Cortex of kidney (tissue), 1 donor: ENCODE measurements at places on chromosomes 4 and X.

GRCh38 chr4:155512817-155513216 is 136.1 kb upstream of the MAP9 start:
- no peak for DNase-seq

- DNase-seq = no peak
Measured at GRCh38 chr4:154502111-154502510, 10.5 kb upstream of the DCHS2 start.

- no peak for DNase-seq
Measured at GRCh38 chr4:76597423-76597979, 162.5 kb downstream of the SHROOM3 start.

DNA sequence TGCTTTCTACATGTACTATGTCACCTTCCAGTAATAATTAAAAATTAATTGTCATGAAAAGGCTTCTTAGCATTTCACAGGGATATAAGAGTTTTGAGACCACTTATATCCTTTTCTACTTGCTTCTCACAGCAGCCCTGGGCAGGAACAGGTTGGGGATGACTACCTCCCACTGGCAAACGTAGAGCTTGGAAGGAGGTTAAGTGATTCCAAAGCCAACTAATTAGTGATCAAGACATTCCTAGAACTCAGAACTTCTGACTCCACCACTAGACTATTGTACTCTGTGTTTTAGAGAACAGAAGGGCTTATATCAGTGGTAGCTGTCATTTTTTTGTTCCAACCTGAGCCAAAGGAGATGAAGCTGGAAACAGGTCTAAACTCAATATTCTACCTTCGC is 364.5 kb upstream of the BOD1L1 start:
- DNase-seq = no peak
